Stimulated activated CD4-positive, alpha-beta T cell treated with anti-CD3 and anti-CD28 coated beads, Interleukin-12 subunit alpha, Interleukin-12 subunit beta, amount 100 ng/mL, for 48 hours (primary cell): ENCODE measurements at places on chromosomes 3 and 15.

DNA sequence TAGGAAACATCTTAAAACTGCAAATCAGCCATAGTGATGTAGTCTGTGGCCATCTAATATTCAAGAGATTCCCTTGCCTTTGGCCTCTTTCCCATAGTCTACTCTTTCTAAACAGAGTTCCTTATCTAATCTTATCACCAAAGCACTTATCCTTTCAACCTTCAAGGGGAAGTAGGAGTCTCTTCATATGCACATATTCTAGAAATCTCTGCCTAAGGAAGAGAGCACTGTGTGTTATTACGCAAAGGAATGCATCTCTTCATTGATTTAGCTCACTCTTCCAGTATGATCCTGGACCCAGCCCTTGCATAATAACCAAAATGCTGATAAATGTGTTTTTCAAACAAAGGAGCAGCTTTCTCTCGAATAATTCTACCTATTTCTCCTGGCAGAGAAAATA lies 253.7 kb upstream of the TPRG1 start:
- no peak for DNase-seq

- DNase-seq = no peak
These were observed 136.4 kb downstream of the LIPC start for GRCh38 chr15:58568157-58568571.

DNA sequence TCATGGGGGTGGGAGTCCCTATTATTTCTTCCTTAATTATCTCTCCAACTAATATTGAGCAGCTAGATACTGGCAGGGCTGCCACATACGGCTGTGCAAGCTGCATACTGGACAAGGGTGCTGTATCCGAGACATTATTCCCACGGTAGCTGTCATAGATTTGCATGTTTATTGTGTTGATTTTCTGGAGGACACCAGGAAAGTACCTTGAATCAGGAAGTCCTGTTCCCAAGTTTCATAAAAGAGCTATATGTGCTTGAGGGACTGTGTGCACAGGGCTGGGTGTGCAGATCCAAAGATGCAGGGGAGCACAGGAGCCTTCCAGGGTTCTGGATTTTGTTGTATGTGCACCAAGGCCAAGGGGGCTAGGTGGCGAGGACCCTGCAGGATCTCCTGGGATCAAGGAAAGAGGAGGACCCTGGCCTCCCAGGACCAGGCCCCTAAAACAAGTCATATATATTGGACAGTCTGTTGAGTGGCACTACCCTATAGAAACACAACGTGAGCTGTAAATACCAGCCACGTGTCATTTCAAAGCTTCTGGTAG lies 119.2 kb upstream of the ALDH1A3 start:
- DNase-seq = no peak

GRCh38 chr3:130014526-130014925 lies 40.0 kb downstream of the TRH start:
- no peak for DNase-seq

DNA sequence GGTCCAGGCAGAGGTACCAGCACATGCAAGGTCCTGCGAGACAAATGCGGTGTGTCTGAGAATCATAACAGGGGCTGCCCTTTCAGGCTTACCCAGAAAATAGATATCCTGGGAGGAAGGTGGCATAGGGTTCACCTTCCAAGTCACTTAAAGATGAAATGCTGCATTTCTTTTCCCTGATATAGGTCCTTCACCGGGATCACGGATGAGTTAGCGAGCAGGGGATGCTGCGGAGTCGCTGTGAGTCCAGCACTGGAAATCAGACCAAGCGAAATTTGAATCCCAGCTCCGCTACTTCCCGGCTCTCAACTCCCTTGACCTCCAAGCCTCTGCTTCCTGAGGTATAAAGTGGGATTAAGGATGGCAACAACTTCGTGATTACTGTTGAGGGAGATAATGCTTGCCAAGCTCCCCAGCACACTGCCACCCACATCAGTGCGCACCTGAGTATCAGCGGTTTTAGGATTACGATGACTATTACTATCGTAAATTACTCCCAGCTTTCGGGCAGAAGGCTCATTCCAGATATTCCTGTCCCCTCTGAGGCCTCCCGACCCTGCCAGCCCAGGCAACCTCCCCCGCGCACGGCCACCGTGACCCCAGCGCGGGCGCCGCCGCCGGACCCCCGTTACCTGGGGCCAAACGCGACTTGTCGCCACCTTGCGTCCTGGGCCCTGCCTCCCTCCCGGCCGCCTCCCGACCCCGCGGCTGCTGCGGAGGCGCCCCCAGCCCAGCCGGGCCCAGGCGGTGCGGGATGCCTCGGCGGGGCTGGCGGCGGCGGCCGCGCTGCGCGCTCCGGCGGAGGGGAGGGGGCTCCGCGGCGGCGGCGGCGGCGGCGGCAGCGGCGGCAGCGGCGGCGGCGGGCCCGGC lies 589 bp upstream of the GPR27 start:
- no peak for DNase-seq

DNA sequence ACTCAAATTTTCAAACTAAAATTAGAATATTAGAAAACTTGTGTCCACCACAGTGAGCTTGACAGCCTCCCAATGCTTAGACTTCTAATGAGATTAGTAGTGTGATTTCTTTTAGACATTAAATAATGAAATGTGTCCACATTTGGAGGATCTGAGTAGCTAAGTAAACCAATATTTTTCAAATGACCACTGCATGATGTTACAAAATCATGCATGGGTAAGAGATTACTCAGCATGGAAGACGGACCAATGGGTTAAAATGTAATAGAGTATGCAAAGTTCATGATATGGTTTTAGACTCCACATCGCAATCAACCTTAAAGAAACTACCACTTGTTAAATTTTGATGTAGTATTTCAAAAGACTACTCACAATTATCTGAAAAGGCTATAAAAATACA lies 130.6 kb downstream of the IMPG2 start:
- no peak for DNase-seq

GRCh38 chr3:47996440-47996839 lies 19.8 kb downstream of the MAP4 start:
- DNase-seq = no peak

- DNase-seq = peak; percentile 52
These were observed 588 bp upstream of the VIPR1 start for GRCh38 chr3:42501681-42502428.

DNA sequence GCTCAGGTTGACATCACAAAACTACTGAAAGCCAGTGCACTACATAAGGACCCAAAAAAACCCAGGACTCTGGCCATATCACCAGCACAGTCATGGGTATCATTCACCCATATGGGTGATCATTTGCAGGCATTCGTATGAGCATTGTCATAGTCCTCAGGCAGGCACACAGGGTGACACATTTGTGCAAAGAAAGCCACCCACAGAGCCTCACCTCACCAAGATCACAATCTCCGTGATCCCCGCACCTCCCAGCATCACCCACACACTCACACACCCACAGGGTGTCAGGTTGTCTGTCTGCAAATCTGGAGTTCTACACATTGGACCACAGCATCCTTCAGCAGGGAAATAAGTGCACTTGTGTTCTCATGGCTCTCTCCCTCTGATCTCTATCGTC lies 166.0 kb upstream of the LPP start:
- no peak for DNase-seq

DNA sequence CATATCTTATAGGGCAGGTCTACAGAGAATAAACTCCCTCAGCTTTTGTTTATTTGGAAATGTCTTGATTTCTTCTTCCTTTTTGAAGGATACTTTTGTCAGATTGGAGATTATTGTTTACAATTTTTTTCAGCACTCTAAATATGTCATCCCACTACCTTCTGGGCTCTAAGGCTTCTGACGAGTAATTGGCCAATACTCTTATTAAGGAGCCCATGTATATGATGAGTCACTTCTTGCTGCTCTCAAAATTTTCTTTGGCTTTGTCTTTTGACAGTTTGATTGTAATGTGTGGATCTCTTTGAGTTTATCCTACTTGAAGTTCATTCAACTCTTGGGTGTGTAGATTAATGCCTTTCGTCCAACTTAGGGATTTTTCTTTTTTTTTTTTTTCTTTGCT lies 28.9 kb upstream of the CD200R1L start:
- no peak for DNase-seq

DNA sequence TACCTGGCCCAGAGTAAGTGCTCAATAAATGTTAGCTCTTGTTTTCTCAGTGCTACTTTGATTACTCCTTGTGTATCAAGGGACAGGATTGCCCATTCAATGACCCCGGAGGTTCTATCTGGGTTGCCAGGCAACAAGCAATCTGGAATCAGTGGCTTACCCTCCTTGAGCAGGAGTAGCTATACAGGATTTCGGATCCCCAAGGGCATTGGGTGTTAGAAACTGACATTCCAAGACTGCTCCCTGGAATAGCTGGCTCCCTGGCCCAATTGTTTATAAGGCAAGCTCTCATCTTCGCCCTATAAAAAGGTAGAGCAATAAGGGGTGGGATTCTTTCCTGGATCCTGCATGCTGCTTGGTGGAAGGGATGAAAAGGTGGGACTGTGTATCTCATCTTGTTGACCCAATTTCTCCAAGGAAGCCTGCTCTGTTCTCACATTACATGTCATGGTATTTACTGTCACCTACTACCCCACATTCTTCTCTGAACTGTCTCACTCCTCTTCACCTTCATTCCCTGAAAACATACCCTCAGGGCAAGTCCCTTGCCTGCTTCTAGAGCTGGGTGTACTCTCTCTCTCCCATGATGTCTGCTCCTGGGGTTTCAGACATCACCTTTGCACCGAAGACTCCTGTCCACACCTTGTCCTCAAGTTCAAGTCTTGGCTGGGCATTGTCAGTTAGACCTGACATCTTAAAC lies 26.4 kb upstream of the SCN10A start:
- DNase-seq = no peak

GRCh38 chr3:120831066-120831465 lies 76.9 kb upstream of the STXBP5L start:
- DNase-seq = no peak

GRCh38 chr15:45391746-45392583 lies 13.6 kb upstream of the GATM start:
- no peak for DNase-seq

DNA sequence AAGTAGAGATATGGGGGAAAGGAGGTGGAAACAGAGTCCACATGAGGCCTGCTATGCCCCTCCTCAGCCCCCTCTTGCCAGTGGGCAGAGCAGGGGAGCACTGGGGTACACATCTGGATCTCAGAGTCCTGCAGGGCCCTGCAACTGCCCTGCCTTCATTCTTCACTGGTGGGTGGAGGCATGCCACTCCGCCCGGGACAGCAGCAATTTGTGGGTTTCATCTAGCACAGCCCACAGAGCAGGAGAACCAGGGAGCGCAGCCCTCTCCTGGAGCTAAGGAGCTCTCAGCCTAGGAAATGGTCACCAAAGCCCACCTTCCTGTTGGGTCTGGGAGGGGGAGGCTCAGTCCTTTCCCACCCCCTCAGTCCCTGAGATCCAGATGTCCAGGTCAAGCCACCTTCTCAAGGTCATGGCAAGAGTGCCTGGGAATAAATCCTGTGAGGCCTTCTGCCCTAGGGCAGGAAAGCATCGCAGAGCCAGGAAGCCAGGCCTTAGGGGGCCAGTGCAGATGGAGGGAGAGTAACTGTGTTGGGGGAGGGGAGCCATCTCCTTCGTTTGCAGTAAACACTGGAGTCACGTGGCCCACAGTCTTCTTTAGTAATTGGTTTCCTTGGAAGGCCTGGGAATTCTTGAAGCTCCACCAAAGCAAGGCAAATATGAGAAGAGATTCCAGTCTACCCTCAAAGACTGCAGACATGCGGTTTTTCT lies 31.0 kb downstream of the ANP32A start:
- DNase-seq = no peak

GRCh38 chr3:27914199-27914598 lies 192.1 kb upstream of the EOMES start:
- DNase-seq = no peak

DNA sequence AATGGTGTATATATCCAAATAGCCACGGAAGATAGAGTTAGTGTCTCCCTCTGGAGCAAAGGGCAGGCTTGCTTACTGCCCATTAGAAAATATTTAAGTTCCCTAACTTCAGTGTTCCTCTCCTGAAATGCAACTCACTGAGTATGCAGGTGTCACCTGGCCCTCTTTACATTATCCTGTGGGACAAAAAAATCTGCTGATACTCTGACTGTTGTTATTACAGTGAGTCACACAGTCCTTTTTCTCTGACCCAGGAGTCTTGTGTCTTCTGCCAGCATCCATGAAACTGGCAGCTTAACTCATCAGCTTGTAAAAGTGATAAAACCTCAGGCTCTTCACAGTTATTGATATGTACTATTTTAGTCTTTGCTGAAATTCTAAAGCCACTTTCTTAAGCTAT lies 42.2 kb upstream of the RASGRF1 start:
- no peak for DNase-seq

- DNase-seq = no peak
These were observed 65.8 kb downstream of the EXOG start for GRCh38 chr3:38561746-38562466.
